Activated CD4-positive, alpha-beta T cell treated with anti-CD3 and anti-CD28 coated beads, Interleukin-2, amount 10 ng/mL, durations not matched to agents 7 days and 5 days (primary cell): ENCODE measurements at places on chromosomes 11 and 22. TPM values are rescaled to one million over a fixed set of nuclear protein-coding genes. Genes with fewer than 3 reads are reported as not detected.

DNA sequence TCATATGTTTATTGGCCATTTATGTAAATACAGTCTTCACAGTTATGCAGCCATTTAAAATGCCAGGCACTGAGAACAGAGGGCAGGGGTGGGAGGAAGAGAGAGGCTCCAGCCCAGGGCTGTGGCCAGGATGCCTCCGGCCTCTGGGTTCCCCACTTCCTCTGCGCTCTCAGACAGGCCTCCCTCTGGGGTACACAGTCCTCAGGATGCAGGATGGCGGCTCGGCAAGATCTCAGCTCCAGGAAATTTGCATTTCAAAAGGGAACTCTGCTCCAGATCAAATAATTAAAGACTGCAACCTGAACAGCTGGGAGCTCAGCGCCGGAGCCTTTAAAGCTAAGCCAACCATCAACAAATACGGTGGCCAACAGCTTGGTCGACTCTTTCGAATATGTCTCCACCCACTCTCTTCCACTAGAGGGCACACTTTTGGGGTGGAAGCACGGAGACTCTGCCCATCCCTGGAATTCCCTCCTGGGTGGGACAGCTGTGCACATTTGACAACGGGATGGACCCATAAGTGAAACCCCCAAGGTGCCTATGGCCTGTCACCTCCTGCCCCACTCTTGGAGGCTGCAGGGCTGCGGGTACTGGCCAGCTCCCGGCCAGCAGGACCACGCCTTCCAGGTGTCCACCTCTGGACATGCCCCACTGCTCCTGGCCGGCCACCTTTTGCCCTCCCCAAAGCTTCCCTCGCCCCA lies 1044.7 kb downstream of the BRD1 start:
- DNase-seq = no peak

GRCh38 chr11:71248656-71249055 lies 3.7 kb downstream of the SHANK2 start:
- no peak for DNase-seq

DNA sequence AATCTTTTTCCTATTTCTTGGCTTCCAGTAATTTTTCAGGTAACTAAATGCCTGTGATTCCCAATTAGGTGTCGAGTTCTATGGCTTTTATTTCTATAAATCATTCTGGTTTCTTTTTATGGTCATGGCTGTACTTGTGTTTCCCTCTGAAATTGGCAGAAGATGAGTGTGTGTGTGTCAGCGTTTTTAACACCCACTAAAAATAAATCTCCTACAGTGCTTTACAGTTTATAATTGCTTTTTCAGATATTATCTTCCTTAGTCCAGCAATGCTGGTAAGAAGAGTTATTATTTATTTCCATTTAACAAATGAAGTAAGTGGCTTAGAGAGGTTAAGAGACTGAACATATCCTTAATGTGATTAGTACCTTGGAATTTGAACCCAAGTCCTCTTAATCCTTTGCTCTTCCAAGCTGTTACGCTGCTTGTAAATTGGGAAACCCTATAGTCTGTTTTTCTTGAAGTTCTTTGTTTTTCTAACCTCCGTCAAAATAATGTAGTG lies 125.2 kb downstream of the TEAD1 start:
- DNase-seq = no peak

DNA sequence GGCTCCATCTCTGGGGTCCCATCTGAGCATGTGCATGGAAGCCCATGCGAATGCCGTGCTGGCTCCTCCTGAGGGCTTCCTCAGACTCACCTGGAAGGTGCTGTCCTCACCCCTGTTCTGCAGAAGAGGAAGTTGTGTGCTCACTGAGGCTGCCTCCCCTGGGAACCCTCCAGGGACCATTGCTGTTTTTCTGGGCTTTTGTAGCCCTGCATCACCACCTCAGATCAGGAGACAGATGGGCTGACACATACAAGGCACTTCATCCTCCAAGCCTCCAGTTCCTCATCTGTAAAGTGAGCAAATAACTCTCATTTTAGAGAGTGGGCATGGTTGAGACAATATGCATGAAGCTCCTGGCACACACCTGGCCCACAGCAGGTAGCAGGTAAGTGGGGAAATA lies 12.1 kb upstream of the LRRC32 start:
- no peak for DNase-seq

Gene CCDC116
- 0.42 TPM for total RNA-seq

GRCh38 chr22:23716811-23717801 lies 26.3 kb downstream of the RGL4 start:
- DNase-seq = peak; percentile 85

- DNase-seq = no peak
Measured at GRCh38 chr11:77467993-77468392, 5.9 kb downstream of the PAK1 start.

DNA sequence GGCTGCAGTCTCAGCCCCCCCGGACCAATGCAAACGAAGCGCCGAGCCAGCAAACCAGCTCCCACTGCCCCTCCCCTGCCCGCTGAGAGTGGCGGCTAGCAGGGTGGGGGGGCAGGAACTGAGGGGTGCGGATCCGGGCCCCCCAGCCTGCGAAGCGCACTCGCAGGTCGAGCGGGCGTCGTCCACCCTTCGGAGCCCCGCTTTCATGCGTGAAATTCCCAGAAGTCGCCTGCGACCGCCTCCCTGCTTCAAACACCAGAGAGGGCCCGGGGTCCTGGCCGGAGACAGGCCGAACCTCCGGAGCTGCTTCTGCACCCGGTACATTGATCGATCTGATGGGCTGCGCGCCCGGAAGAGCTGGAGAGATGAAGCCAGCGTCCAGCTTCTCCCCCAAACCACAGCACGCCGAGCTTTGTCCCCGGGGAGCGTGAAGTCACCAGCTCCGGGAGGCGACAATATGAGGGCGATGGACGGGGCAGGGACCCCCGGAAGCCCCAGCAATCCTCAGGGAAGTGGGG lies 646 bp upstream of the PATZ1 start:
- peak; percentile 65 for DNase-seq

DNA sequence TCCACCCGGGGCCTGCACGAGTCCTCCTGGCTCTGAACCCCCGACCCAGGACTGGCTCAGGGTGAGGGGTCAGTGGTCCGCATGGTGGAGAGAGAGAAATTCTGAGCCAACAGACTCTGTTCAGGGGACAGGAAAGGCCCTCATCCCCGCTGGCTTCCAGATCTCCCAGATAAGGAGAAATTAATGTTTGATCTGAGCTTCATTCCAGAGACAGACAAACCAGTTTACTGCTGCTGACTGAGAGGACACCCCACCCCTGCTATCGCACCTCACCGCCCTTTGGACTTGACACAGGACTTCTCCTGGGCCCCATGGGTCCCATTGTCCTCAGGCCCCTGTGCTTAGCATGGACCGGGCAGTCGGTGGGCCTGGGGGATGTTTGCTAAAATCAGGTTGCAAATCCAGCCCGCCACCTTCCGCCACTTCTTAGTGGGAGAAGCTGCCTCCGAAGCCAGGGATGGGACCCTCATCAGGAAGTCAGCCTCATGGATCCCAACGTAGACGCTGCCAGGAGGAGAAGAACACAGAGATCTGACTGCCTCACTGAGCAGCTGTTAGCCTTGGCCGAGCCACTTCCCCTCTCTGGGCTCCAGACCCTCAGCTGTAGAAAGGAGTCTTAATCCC lies 11.2 kb upstream of the UPK3A start:
- DNase-seq = no peak

DNA sequence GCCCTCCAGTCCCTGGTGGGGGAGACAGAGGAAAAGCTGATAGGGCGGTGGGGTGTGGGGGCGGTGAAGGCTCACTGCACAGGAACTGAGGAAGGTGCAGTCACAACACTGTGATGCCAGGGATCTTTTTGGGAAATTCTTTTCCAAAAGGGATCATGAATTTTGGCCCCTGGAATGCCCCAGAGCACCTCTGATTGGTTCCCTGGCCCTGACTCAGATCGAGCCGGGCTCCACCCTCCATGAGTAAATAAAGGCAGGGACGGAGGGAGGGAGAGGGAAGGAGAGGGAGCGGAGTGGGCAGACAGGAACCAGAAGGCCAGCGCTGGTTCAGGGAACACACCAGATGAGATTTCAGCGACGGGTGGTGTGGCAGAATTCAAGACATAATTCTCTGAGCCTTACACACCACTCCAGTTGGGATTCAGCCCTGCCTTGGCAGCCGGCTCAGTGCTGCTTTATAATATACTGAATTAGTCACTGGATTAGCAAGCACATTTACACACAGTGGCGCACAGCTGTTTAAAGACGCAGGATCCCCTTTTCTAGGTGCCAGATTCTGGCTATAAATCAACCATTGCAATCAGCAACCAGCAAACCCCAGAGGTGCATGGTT lies 80.3 kb downstream of the ETS1 start:
- no peak for DNase-seq

DNA sequence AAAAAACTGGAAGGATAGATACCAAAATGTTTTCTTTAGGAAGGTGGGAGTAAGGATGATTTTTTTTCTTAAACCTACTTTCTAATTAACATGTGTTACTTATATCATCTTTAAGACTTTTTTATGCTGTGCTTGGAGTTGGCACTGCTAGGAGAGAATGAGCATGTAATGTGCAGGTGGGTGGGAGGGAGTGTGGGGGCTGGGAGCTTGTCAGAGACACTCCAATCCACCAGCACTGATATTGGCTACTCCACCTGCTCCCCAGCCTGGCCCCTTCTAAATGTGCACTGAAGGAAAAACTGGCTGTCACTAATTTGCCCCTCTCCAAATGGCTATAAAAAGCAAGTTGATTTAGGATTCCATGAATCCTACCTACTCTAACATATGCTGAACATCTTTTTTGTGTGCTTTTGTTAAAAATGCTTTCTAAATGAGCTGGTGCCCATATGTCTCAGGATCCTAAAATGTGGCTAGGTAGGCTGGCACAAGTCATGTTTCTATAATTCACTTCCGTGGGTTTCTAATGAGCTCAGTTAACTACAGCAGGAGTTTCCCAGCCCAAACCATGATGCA lies 44.3 kb upstream of the BMAL1 start:
- DNase-seq = no peak

Gene DDIAS
- 14.8 TPM for total RNA-seq

- peak; percentile 40 for DNase-seq
Measured at GRCh38 chr22:23495614-23496444, 84.3 kb downstream of the IGLL1 start.

Gene BTBD18
- total RNA-seq = not detected

DNA sequence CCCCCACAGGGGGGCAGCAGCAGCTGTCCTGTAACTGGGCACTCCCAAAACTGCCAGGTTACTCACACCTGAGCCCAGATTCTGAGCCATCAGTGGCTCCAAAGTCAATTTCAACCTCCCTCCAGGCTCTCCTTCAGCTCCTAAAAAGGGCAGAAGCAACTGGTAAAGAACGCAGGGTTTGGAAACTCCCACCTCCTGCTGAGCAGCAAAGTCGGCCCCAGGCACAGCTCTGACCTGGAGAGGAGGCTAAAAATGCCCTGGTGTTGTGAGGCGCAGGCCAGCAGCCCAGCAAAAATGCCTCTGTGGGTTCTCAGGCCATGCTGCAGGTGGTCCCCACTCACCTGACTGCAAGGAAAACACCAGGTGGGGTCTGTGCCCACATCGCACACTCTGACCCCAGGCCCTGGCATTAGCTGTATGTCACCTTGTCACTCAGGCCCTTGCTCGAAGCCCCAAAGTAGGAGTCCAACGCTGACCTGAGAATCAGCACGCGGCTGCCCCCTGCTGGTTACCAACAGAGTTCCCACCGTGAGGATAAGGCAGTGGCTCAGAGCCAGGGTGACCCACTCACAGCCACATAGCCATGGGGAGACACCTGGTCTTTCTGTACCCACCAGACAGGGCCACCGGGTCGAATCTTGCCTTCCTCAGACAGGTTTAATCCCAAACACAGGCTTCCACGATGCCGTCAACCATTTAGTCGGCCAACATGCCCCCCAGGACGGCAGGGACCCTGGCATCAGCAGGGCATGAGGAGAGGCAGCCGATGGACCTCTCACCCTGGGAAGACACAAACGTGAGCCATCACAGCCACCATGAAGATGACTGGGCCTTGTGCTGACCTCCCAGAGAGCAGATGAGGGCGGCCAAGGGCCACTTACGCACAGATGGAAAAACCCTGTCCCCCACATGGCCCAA lies 11.1 kb downstream of the POLR3H start:
- DNase-seq = peak; percentile 76

GRCh38 chr11:68140496-68141245 lies 19.5 kb upstream of the CHKA start:
- DNase-seq = no peak

Gene SGSM1
- 0.15 TPM for total RNA-seq

DNA sequence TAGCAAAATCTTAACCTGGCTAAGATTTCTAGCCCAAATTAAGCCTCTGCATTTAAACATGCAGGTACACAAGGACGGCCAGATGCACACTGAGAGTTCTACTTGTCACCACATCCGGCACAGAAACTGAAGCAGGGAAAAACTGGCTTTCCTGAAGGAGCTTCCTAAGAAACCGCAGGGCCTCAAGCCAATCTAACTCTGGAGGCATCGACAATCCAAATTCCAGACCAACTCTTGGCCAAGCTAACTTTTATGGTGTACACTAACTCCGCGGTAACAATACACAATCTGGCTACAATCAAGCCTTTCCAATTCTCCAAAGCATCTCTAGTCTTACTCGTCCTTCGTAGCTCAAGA lies 1.2 kb downstream of the MSANTD2 start:
- no peak for DNase-seq

DNA sequence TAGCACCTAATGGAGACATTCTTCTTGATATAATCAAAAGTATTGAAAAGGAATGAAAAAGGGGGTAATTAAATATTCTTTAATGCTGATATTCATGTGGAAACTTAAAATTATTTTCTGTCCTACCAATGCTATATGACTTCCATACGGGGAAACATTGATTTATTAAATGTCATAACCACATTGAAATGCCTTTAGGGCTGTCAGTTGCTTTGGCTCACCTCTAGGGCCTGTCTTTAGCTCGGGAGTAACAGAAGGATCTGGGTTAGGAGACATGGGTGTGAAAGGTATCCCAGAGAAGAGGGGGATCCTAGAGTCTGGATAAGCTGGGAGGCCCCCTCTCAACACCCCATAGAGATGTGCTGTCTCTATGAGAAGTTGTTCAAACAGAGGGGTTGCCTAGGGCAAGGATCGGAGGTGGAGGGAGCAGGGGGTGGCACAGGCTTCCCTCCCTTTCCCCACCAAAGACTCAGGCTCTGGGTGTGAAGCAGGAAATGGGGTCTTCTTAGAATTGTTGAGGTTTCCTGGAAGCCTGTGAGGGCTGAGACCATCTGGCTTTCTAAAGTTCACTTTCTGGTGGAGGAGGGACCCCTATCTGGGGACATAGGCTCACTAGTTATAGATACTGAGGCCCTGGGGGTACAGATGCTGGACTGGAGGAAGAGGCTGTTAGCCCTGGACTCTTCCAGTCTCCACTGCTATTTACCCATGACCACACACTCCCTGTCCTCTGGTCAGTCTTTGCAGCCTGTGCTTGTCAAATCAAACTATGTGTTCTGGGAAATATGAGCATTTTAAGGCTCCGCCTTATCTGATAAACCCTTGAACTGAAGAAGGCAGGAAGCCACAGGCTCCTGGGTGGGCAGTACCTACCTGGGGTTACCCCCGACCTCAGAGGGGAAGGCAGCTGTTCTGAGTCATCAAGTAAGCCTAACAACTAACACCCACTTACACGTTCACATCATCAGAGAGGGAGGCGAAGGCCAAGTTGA lies 55.8 kb upstream of the RRAS2 start:
- DNase-seq = peak; percentile 82

Gene YAP1
- total RNA-seq = not detected
